Pancreas (tissue), 10 donors: ENCODE measurements at places on chromosomes 4 and X. TPM values are rescaled to one million over a fixed set of nuclear protein-coding genes. Genes with fewer than 3 reads are reported as not detected.
A peak's percentile ranks its signal among the peaks of the same experiment; 100 is the strongest.

VSIG4 gene
- 12.0 TPM for total RNA-seq

DCAF8L1 gene
- total RNA-seq: not detected

GYPA gene
- total RNA-seq: not detected

STK26 gene
- 2.0 TPM for total RNA-seq

PNMA6A gene
- total RNA-seq: 0.87 TPM

DAPP1 gene
- 0.55 TPM for total RNA-seq

SLC4A4 gene
- 235 TPM for total RNA-seq

MAGEC3 gene
- total RNA-seq: not detected

SLC25A43 gene
- 3.5 TPM for total RNA-seq

ANKRD50 gene
- total RNA-seq: 3.1 TPM

ADH1B gene
- 39.7 TPM for total RNA-seq

SUPT20HL2 gene
- total RNA-seq: not detected

GRCh38 chrX:105314458-105314857 lies 94.0 kb upstream of the TEX13A start:
- H3K27me3 ChIP-seq: peaks cover 3% of the 10 kb centered on the region
- no peaks in the 10 kb centered on the region for H3K36me3 ChIP-seq
- DNase-seq: no peak
- H3K4me1 ChIP-seq: no peaks in the 10 kb centered on the region
- H3K4me3 ChIP-seq: no peak overlapping the region

GRCh38 chr4:121758925-121759568 lies 5.9 kb downstream of the SMIM43 start:
- H3K4me1 ChIP-seq: no peaks in the 10 kb centered on the region
- H3K27ac ChIP-seq: no peak overlapping the region
- no peak for DNase-seq
- H3K4me3 ChIP-seq: no peak overlapping the region
- no peaks in the 10 kb centered on the region for H3K36me3 ChIP-seq
- H3K27me3 ChIP-seq: peaks cover 3% of the 10 kb centered on the region

DNA sequence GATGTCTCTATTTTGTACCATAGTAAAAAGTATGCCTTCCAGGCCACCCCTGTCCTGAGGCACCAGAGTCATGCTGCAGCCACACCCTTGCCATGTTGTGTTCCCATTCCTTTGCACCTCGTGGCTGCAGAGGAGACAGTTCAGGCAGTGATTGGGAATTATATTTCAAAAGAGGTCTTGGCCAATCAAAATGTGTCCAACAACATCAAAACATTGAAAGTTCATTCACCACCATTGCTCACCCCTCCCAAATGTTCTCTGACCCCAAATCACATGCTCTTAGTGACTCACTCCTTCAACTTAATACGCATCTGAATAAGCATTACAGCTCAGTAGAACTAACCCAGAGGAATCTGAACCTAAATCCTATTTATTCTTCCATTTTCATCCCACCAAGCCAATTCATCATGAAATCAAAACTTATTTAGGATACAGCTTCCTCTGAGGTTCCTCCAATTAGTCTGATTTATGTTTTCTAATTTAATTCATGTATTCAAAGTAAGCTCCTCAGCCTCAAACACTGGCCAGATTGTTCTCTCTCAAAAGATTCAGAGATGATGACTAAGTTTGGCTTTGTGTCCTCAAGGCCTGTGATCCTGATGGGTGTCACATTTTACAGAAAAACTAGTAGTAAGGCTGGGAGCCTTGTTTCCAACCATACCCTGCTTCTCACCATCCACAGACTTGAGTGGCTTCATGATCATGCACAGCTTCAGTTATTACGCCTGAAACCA lies 323.2 kb upstream of the INTU start:
- no peak overlapping the region for H3K27ac ChIP-seq
- H3K4me1 ChIP-seq: no peaks in the 10 kb centered on the region
- H3K36me3 ChIP-seq: no peaks in the 10 kb centered on the region
- DNase-seq: no peak
- H3K27me3 ChIP-seq: no peaks in the 10 kb centered on the region

- peaks cover 8% of the 10 kb centered on the region for H3K27me3 ChIP-seq
- peaks cover 9% of the 10 kb centered on the region for H3K4me1 ChIP-seq
- H3K27ac ChIP-seq: peak overlapping the region; percentile 92
- no peaks in the 10 kb centered on the region for H3K36me3 ChIP-seq
- no peak for DNase-seq
These were observed 796 bp upstream of the MED14 start for GRCh38 chrX:40736170-40736505.

- DNase-seq: no peak
- no peak overlapping the region for H3K27ac ChIP-seq
These were observed 159.9 kb upstream of the DIPK2B start for GRCh38 chrX:45360571-45360970.

- DNase-seq: no peak
- no peaks in the 10 kb centered on the region for H3K27me3 ChIP-seq
- no peak overlapping the region for H3K27ac ChIP-seq
- peaks cover 26% of the 10 kb centered on the region for H3K4me1 ChIP-seq
These were observed 53.7 kb downstream of the RASL11B start for GRCh38 chr4:52915730-52916300.

GRCh38 chr4:17805580-17806155 lies 4.9 kb downstream of the DCAF16 start:
- no peaks in the 10 kb centered on the region for H3K27me3 ChIP-seq
- no peak overlapping the region for H3K4me3 ChIP-seq
- H3K27ac ChIP-seq: no peak overlapping the region
- DNase-seq: no peak
- H3K4me1 ChIP-seq: peaks cover 22% of the 10 kb centered on the region

DNA sequence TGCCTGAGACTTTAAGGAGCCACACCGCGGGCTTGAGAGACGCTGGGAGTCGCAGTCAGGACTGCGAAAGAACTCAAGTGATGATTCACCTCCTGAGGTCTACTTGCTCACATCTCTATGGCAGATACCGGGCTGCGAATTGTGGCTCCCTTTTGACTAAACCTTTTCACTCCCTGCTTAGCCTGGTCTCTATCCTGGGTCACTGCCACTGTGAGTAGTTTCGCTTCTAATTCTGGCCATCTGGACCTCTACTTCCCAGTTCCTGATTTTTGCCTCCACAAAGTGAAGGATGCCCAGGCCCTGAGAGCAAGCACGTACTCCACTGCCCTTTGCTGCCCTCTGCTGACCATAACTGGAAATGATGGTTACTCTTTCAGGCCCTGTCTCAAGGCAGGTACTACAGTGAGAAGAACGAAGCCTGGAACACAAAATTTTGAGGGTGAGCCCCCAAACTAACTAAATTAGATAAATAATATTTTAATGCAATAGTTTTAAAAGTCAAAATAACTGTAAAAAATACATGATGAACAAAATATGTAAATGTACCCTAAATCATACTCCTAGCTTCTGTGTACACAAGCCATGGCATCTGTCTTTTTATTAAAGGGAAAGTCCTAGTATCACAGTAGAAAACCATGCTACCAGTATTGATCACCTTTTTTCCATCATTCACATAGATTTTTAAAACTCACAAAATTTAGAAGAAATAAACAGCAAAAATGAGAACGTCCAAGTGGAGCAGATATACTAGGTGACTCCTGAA lies 16.7 kb downstream of the MAD2L1 start:
- no peaks in the 10 kb centered on the region for H3K36me3 ChIP-seq
- H3K4me1 ChIP-seq: no peaks in the 10 kb centered on the region
- no peak overlapping the region for H3K4me3 ChIP-seq
- no peaks in the 10 kb centered on the region for H3K27me3 ChIP-seq
- no peak overlapping the region for H3K27ac ChIP-seq

GRCh38 chrX:67604979-67605703 lies 61.3 kb downstream of the AR start:
- DNase-seq: no peak
- no peak overlapping the region for H3K27ac ChIP-seq
- no peaks in the 10 kb centered on the region for H3K4me1 ChIP-seq

DNA sequence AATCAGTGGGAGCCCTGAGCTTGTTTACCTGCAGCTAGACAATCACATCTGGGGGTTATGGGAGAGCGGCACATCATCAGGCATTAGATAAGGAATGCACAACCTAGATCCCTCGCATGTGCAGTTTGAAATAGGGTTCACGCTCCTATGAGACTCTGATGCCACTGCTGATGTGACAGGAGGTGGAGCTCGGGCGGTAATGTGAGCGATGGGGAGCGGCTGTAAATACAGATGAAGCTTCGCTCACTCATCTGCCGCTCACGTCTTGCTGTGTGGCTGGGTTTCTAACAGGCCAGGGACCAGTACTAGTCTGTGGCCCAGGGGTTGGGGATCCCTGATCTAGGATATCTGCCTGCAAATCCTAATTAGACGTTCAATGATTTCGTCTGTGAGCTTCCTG lies 90.3 kb downstream of the CRMP1 start:
- DNase-seq: no peak
- no peaks in the 10 kb centered on the region for H3K27me3 ChIP-seq
- H3K27ac ChIP-seq: no peak overlapping the region
- no peak overlapping the region for H3K4me3 ChIP-seq

DNA sequence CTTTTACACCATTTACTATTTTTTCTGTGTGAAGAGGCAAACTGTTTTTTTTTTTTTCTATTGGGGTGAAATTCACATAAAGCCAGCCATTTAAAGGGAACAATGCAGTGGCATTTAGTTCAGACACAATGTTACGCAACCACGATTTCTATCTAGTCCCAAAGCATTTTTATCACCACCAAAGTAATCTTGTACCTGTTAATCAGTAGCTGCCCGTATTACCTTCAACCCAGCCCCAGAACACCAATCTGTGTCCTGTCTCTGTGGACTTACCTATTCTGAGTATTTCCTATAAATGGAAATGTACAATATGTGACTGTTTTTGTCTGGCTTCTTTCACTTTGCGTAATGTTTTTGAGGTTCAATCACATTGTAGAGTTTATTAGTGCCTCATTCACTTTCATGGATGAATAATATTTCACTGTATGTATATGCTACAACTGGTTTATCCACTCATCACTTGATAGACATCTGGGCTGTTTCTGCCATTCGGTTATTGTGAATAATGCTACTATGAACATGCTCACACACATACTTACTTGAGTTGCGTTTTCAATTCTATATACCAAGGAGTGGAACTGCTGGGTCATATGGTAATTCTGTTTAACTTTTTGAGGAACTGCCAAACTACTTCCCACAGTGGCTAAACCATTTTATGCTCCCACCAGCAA lies 116.2 kb downstream of the CDS1 start:
- DNase-seq: no peak
- H3K36me3 ChIP-seq: peaks cover 8% of the 10 kb centered on the region
- H3K27me3 ChIP-seq: no peaks in the 10 kb centered on the region
- H3K4me1 ChIP-seq: peaks cover 5% of the 10 kb centered on the region
- H3K4me3 ChIP-seq: no peak overlapping the region

DNA sequence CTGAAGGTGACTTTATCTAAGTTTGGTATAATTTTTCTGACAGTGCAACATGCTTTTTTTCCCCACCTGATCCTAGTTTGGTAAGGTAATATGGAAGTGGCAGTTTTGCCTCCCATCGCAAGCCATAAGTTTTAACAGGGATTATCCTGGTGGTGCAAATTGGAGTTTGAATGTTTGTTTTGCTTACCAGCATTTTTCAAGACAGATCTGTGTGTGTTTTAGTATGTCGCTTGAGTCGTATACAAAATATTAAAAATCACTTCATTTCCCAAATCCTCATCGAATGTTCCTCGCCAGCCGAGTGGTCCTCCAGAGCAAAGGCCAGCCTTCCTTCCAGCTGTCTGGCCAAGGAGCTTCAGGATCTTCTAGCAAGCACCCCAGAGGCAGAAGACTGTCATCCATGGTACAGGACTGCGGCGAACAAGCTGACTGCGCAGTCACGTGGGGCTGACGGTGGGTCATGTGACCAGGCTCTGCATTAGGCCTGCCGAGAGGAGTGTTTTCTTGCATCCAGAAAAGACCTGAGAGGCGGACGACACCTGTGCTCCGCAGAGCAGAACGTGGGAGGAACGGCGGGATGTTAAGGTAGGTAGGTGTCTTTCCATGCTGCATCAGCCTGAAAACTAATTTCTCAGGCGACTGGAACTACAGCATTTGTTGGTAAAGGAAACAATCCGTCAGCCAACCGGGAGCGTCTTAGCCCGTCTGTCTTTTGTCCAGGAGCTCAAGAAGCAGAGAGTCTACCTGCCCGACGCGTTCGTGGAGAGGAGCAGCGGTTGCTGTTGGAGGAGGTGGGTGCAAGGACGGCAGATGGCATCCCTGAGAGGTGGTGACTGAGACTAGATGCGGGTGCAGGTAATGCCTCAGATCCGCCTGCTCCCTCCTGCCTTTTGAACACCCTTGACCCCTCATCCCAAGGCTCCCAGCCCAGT lies at the start of gene GPRASP3:
Gene GPRASP3, plus strand, starts transcription at position 507 of the 932 bp plus-strand sequence. CDS start 28,253 bp downstream, outside the sequence.
- H3K4me3 ChIP-seq: peak within 1 kb of the TSS; percentile 34
- H3K4me1 ChIP-seq: no peaks in the 10 kb centered on the region
- peak; percentile 82 for DNase-seq
- H3K36me3 ChIP-seq: no peaks in the 10 kb centered on the region

DNA sequence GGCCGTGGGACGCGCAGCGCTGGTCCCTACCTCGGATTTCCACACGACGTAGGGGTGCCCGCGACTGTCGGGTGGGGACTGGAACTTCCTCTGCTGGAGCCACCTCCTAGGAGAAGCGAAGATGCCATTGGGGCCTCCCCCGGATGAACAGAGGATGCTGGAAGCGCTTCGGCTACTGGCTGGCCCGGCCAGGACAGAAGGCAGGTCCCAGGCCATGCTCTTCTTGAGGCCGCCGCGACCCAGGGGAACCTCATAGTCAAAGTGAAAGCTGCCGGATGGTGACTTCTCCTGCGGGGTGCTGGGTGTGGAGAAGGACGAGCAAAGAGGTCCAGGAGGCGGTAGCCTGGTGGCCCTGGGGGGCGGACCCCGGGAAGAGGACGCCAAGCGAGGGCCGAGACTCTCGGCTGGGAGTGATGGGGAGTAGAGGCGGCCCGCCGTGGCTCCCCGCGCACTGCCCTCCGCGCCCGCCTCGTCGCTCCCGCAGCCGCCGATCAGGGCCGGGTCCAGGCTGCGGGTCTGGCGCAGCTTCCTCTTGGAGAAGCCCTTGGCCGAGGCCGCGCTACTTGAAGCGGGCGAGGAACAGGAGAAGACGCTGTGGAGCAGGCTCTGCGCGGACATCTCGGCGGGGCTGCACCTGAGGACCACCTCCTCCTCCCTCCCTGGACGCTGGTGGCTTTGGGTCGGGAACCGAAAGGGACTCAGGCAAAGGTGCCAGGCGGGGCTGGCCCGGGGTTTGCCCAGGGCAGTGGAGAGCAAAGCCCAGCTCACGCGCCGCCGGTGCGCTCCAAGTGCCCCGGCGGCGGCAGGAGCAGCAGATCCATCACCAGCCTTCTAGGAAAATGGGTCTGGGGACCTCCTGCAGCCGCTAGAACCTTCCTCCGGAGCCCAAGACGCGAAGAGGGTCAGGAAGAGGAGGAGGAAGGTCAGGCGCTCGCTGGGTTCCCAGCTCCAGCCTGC lies 1.2 kb downstream of the ARHGAP6 start:
- H3K27ac ChIP-seq: no peak overlapping the region
- H3K4me1 ChIP-seq: no peaks in the 10 kb centered on the region
- peak overlapping the region; percentile 9 for H3K4me3 ChIP-seq
- peak; percentile 49 for DNase-seq
